ENCODE measurements at places on chromosomes 2 and 18. TPM values are rescaled to one million over a fixed set of nuclear protein-coding genes. Genes with fewer than 3 reads are reported as not detected.

- no peak for DNase-seq
These were observed 25.8 kb downstream of the AAK1 start for GRCh38 chr2:69617744-69618143.

- DNase-seq, result no peak
These were observed 25.5 kb upstream of the PPP1CB start for GRCh38 chr2:28726177-28726576.

Gene SERPINE2
- polyA plus RNA-seq, result 171 TPM

GRCh38 chr2:66445076-66445924 is 10.4 kb downstream of the MEIS1 start:
- no peak for DNase-seq

DNA sequence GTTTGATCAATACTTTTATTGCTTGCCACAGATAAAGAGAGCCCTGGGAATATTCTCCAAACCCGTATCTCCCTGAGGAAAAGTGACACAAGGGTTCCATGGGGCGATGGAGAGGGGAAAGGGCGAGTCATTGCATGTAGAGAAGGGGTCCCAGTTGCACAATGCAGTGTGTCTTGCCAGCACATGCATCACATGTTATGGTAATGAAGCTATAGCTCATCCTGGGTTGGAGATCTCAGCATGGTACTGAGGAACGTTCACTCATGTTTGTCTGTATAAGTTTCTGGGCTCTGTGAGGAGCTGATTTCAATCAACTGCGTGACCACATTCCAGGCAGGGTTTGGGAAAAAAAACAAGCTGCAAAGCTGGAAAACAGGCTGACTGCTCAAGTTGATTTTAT is 220.7 kb upstream of the MC4R start:
- no peak for DNase-seq

Gene CPO
- 1.6 TPM for polyA plus RNA-seq

- no peak for DNase-seq
These were observed 31.8 kb downstream of the METAP1D start for GRCh38 chr2:172031536-172031935.

DNA sequence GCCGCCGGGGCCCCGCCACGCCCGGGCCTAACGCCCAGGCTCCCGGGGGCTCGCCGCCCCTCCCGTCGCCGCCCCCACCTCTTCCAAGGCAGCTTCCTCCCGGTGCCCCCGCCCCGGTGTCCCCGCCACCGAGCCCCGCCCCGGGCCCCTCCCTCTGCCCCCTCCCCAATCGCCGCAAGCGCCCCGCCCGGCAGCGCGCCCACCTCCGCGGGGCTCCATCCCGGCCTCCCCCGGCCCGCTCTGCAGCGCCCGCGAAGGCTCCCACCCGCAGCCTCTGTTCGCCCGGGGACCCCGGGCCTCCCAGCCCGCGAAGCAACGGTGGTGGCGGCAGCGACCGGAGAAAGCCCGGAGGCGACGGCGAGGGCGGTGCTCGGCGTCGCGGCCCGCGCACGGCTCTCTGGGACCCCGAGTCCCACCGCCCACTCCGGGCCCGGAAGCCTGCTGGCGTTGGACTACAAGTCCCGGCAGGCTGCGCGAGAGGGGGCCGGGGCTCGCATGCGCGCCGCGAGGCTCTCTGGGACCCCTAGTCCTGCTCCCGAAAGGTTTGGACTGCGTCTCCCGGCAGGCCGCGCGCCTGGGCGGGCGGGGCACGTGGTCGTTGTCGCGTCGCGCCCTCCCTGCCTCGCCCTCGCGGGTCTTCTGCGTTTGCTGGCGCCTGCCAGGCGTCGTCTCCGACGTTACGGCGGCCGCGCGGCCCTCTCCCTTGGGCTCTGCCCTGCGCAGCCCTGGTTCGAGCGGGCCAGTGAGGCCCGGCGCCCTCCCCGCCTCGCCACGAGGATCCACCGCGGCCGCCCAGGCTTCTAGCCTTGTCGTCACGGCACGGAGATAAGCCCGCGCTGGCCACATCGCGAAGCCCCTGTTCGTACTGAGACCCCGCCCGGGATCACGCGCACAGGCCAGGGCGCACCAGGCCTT is at the start of gene STK25:
STK25 (minus strand) TSS at position 345 of the 915 bp plus-strand sequence. CDS start 549 bp downstream, outside the sequence.
- DNase-seq, result peak; percentile 96

GRCh38 chr2:171505374-171505773 is 16.9 kb upstream of the CYBRD1 start:
- DNase-seq, result no peak

DNA sequence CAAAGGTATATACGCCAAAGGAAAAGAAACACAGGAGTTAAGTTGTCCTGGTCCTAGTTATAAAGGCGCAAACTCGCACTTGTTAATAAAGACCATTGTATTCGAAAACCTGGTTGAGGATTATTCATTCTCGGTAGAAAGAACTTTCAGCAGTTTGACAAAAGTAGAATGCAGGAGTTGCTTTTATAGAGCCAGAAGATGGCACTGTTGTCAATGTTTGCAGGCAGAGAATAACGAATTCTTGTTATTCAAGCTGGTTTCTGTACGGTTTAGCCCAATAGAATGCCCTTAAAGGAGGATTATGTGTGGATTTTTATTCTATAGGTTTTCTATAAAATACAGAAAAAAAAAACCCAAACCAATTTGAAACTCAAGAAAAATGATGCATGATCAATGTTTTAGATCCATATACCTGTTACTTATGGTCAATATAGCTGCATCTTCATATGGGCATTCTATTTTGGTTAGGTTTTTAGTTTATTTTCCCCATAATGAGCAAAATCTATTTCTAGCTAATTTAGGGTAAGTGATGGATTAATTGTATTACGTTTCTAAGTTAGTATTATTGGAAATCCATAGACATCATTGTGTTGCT is 510.3 kb downstream of the PLCL1 start:
- peak; percentile 52 for DNase-seq

- no peak for DNase-seq
These were observed 326.1 kb downstream of the TDRD15 start for GRCh38 chr2:21449881-21450280.

- DNase-seq, result no peak
These were observed 11.1 kb upstream of the IL1RN start for GRCh38 chr2:113116100-113116958.

Gene CNDP2
- polyA plus RNA-seq, result 308 TPM

DNA sequence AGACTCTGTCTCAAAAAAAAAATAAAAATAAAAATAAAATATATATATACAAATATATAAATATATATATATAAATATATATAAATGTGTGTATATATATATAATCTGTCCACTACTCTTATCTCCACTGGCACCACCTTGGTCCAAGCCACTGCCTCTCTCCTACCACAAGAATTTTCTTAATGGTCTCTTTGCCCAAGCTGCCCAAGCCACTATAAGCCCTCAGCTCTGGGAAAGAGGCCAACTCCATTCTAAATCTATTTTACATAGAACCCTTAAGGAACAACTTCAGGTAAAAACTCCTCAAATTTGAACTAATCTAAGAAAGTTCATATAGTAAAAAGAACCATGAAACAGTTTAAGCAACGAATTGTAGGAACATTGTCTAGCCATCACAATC is 45.6 kb upstream of the GREB1L start:
- no peak for DNase-seq

GRCh38 chr2:236238751-236239150 is 25.5 kb downstream of the ASB18 start:
- no peak for DNase-seq

Gene CSRNP3
- polyA plus RNA-seq, result 11.8 TPM

GRCh38 chr2:104468846-104469245 is 385.1 kb upstream of the POU3F3 start:
- DNase-seq, result no peak

Gene MARCHF4
- 0.11 TPM for polyA plus RNA-seq

- no peak for DNase-seq
These were observed 14.7 kb upstream of the ARHGAP25 start for GRCh38 chr2:68719912-68720311.

DNA sequence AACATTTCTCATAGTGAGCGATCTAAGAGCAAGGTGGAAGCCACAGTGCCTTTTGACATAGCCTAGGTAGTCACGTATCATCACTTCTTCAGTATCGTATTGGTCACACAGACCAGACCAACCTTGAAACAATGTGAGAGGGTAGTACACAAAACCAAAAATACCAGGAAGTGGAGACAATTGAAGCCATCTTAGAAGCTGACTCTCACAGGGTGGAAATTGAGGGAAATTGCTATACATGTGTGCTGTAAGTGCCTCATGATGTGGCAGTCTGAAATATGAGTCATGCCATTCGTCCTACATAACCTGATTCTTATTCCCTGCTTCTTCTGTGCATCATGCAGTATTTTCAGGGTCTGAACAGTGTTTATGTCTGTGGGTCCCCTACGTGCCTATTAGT is 62.3 kb upstream of the STON1 start:
- DNase-seq, result no peak

DNA sequence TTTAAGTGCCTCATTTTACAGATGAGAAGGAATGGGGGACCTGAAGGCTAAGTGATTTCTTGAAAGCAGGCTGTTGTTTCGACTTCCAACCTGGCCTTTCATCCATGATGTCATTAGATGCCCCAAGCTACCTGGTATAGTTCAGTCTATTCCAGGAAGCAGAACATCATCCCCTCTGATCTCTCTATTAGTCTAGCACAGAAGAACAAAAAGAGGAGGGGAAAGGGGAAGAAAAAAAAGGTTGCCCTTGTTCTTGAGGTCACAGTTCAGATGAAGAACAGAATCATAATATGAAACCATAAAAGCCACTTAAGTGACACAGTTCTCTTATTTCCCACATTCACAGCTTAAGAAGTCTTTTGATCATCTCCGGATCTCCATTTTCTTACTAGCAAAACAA is 386.2 kb upstream of the HNRNPA3 start:
- no peak for DNase-seq

Gene LYPD1
- polyA plus RNA-seq, result 94.7 TPM
